A549 treated with DMSO at 1 μM for 4 hours (cell line): ENCODE measurements at places on chromosomes 1 and 21. TPM values are rescaled to one million over a fixed set of nuclear protein-coding genes. Genes with fewer than 3 reads are reported as not detected.

CDC73 gene
- 28.8 to 41.5 TPM (median 34.1 TPM) in 5 replicates for total RNA-seq

LCE2A gene
- total RNA-seq = not detected in 5 replicates

BCAR3 gene
- total RNA-seq = 53.0 to 74.2 TPM (median 57.1 TPM) in 5 replicates

ARHGEF10L gene
- 5.7 to 7.8 TPM (median 6.8 TPM) in 5 replicates for total RNA-seq

ESRRG gene
- total RNA-seq = not detected in 5 replicates

SLC1A7 gene
- total RNA-seq = 0.04 TPM in 1 of 5 replicates, not detected in the others

S100A5 gene
- 0.52 to 0.90 TPM (median 0.69 TPM) in 4 of 5 replicates, not detected in the other for total RNA-seq

DISP3 gene
- 0.18 to 0.24 TPM (median 0.21 TPM) in 5 replicates for total RNA-seq

TNNT2 gene
- 0.13 to 0.34 TPM in 2 of 5 replicates, not detected in the others for total RNA-seq

GPATCH3 gene
- total RNA-seq = 9.2 to 11.7 TPM (median 9.5 TPM) in 5 replicates
